ENCODE measurements at places on chromosomes 4 and X. TPM values are rescaled to one million over a fixed set of nuclear protein-coding genes. Genes with fewer than 3 reads are reported as not detected.

The SLITRK4 gene
- 64.4 TPM for total RNA-seq

The RBM46 gene
- not detected for total RNA-seq

The SPACA5 gene
- not detected for total RNA-seq

The TECRL gene
- not detected for total RNA-seq

The AKAP4 gene
- not detected for total RNA-seq

The GJB1 gene
- total RNA-seq: not detected
